ENCODE measurements at places on chromosomes 5 and 9.

DNA sequence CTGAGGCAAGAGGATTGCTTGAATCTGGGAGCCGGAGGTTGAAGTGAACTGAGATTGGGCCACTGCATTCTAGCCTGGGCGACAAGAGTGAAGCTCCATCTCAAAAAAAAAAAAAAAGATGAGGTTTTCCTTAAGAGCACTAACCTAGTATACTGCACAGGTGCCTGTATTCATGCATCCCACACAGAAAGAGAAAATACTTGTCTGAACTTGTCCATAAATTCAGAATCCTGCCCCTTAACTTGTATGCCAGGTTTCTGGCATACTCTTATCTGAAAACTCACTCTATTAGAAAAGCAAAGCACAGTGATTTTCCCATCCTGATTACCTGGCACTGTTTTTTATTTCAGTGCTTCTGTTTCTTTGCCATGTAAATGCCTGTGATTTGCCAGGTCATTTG lies 125.3 kb upstream of the CDKN2B start:
- DNase-seq = no peak

- no peak for DNase-seq
Measured at GRCh38 chr5:134821841-134822240, 23.9 kb upstream of the C5orf24 start.

- no peak for DNase-seq
Measured at GRCh38 chr9:89533411-89534095, 35.6 kb upstream of the SEMA4D start.

GRCh38 chr5:178630475-178630930 lies 3.7 kb upstream of the CLK4 start:
- no peak for DNase-seq

- no peak for DNase-seq
Measured at GRCh38 chr9:22148876-22149637, 140.0 kb upstream of the CDKN2B start.

All from stimulated activated CD8-positive, alpha-beta memory T cell treated with anti-CD3 and anti-CD28 coated beads, Interleukin-7, amount 100 ng/mL, for 24 hours (primary cell).